Activated T-cell treated with anti-CD3 and anti-CD28 coated beads, Interleukin-2, amount 50 U/mL, for 72 hours (primary cell): ENCODE measurements at places on chromosomes 2 and 18. TPM values are rescaled to one million over a fixed set of nuclear protein-coding genes. Genes with fewer than 3 reads are reported as not detected.

DNA sequence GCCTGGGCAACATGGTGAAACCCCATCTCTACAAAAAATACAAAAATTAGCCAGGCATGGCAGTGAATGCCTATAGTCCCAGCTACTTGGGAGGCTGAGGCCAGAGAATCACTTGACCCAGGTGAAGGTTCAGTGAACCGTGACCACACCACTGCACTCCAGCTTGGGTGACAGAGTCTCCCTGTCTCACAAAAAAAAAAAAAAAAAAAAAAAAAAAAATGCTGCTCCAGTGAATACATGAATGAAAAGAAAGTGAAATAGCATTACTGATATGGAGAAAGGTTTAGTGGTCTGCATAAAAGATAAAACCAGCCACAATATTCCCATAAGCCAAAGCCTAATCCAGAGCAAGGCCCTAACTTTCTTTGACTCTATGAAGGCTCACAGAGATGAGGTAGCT is 44.5 kb downstream of the METTL8 start:
- DNase-seq = no peak

- no peak for DNase-seq
Measured at GRCh38 chr2:129301431-129301913, 678.0 kb upstream of the RAB6C start.

- no peak for DNase-seq
Measured at GRCh38 chr2:48174503-48174902, 268.2 kb upstream of the FBXO11 start.

- DNase-seq = no peak
Measured at GRCh38 chr18:60053747-60054304, 154.0 kb downstream of the PMAIP1 start.

DNA sequence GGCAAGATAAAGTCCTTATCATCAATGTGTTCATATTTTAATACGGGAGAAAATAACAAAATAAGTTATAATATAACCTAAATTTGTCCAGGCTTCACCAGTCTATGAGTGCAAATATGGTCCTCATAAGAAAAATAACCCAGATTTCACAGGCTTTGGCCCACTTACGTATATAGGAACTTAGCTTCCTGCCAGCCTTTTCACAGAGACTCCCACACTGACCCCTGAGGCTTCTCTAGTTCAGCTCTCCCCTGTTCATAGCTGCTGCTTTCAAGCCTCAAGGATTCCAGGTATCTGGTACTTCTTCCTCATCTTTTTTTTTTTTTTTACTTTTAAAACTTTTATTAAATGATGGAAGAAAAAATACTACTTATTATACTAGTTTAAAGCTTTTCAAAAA is 74.9 kb upstream of the PELI1 start:
- no peak for DNase-seq

DNA sequence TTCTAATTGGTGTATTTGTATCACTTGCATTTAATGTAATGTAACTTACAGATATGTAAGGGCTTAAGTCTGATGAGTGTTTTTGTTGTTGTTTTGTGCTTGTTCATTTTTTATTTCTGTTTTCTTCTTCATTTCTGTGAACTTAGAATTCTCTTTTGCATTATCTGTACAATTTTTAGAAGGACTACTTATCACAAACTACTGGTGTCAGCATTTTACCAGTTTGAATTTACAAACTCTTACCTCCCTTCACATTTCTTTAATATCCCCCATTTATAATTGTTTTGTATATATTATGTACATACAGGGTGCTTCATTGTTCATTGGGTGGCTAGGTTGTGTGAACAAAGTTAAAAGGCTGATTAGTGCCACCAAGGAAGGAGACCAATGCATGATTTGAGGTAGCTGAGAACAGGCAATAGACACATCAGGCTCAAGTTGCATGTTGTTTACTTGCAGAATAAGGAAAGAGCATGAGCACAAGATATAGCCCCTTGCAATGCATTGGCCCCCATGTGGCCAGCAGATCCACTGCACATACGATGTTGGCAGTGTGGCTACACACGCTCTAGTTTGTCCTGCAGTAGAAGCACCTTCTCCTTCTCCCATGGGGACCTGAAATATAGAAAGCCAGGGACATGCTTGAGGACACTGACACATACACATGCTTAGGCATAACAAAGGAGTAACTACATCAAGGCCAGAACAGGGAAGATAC is 198.2 kb downstream of the CD8B2 start:
- DNase-seq = no peak

The FBXO48 gene
- total RNA-seq = 3.2 TPM

The RNF125 gene
- total RNA-seq = 43.3 TPM

The PDK1 gene
- 33.6 TPM for total RNA-seq

The SGPP2 gene
- total RNA-seq = 15.1 TPM
